Breast epithelium (tissue), 4 donors: ENCODE measurements at places on chromosomes 2 and 18.

DNA sequence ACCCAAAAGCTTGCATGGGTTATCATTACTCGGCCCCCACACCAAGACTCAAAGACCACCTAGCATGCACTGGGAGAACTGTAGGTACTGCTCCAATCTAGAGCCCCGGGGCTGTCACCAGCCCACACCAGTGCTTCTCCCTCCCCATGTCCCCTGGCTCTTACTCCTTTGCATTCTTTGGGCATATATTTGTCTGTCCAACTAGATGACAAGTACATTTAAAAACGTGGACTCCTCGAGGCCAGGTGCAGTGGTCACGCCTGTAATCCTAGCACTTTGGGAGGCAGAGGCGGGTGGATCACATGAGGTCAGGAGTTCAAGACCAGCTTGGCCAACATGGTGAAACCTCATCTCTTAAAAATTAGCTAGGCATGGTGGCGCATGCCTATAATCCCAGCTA is 7.8 kb downstream of the AFG3L2 start:
- DNase-seq = no peak

GRCh38 chr2:214076527-214076926 is 334.3 kb upstream of the VWC2L start:
- no peak for DNase-seq

- no peak for DNase-seq
These were observed 1379.1 kb upstream of the CDH2 start for GRCh38 chr18:29556070-29556469.

GRCh38 chr2:109448207-109448606 is 165.6 kb downstream of the SEPTIN10 start:
- no peak for DNase-seq

GRCh38 chr18:65811307-65811706 is 60.5 kb downstream of the CDH7 start:
- no peak for DNase-seq

DNA sequence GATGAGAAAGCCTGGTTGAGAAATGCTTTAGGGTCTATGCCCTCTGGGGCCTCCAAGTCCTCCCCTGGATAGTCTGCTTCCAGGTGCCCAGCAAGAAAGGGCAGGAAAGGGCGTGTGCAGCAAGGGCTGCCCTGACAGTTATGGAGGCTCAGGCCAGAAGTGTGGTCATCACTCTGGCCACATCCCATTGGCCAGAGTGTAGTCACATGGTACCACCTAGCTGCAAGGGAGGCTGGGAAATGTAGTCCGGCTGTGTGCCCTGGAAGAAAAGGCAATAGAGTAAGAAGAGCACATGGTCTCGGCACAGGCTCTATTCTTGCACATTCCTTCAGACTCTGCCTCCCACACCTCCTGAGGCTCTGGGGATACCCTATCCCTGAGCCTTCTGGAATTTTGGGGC is 35.7 kb downstream of the ODC1 start:
- no peak for DNase-seq

DNA sequence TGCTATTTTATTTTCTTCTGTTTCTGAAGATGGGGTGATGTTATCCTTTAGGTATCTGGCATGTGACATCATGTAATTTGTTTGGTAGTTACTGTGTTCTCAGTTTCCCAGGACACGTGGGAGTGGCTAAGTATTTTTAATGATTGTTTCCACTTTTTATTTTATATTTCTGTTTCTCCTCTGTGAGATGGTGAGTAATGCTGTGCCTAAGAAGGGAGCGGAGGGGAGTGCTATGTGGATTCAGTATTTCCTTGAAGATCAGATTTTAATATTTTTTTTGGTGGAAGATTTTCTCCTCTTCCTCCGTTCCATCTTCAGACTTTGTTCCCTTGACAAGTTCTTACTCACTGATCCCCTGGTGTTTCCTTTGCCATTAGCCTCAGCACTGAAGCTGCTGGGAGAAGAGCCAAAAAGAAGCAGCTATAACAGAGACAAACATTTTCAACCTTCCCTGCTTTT is 180.0 kb upstream of the MMADHC start:
- no peak for DNase-seq

GRCh38 chr2:234401426-234401825 is 95.5 kb downstream of the ARL4C start:
- no peak for DNase-seq

DNA sequence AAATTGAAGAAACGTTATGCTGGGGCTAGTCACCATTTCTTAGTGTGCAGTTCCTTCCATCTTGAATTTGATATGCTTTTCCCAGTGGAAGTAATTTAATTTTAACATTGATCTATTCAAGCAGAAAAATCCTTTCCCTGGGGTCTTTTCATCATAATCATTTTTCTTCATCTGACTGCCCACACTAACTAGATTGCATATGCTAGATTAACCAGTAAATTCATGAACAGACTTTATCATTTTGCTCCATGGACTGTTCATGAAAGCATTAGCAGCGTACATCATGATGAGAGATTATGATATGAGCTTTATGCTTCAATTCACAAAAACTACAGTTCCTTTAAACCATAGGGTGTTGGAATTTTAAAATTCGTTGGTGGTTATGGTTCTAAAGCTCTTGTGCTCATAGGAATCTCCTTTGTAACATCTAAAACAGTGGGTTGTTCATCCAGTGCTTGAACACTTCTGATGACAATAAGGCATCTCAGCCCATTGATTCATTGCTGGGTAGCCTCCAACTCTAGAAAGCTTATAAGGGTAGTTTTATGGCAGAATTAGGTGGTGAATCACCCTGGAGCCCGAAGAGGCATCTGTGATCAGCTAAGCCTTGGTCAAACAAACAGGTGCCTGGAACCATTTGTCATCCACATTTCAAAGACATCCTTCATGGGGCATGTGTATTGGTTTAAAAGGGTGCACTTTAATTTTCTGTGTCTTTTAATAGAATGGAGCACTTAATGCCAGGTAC is 77.2 kb upstream of the NDUFV2 start:
- DNase-seq = no peak

DNA sequence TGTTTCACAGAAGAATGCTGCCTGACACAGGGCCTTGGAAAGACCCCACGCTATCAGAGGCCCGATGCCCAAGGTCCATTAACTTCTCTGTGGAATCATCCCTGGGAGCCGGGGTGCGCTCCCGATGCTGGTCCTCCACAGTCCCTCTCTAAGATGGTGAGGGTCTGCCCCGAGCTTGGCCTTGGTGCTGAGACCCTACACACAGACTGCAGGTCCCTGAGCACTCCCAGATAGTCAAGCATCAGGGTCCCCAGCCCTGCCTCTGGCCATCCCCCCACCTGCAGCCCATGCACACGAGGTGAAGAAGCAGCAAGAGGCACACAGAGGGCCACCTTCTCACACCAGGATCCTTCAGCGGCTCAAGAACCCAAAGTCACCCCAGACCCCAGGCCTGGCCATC is 263.3 kb downstream of the MYCN start:
- no peak for DNase-seq

DNA sequence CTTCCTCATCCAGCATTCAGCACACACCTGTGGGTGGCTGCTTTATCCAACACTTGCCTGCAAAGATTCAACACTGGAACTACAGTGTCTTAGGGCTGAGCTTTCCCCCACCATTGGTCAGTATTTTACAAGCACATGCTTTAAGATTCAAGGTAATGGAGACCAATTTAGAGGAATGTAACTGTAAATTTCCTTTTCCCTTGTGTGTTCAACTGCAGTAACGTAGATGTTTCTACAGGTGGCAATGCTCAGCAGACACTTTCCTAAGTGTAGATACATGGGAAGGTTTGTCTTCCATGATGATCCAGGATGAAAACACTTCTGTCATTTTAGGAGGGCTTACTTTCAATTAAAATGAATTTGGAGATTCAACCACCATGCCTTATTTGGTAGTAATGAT is 143.6 kb upstream of the PXDN start:
- no peak for DNase-seq

DNA sequence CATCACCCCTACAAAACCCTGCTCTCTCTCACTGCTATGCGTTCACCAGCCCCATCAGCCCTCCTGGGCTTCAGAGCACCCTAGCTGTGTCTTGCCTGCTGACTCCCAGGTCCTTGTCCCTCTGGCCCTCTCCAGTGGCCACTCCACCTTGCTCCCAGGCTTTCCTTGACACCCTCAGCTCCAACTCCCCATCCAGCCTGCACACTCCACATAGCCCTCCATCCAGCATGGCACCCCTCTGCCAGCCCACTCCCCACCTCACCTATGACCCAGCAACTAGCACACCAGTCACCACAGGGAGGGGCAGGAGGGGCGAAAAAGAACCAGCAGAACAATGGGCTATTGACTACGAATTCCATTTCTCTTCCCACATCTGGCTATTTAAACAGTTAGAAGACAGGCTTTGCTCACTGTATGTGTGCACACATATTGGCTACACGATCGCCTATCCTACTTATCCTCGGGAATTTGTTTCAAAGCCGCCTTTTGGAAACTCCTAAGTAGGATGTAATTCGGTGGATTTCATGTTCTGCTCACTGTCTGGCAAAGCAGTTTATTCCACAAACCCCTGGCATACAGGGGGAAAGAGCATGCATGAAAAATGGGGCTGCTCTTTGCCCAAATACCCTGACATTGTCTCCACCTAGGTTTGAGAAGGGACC is 195.3 kb downstream of the SMAD2 start:
- DNase-seq = no peak

GRCh38 chr18:30545393-30545792 is 497.1 kb downstream of the DSC3 start:
- no peak for DNase-seq

DNA sequence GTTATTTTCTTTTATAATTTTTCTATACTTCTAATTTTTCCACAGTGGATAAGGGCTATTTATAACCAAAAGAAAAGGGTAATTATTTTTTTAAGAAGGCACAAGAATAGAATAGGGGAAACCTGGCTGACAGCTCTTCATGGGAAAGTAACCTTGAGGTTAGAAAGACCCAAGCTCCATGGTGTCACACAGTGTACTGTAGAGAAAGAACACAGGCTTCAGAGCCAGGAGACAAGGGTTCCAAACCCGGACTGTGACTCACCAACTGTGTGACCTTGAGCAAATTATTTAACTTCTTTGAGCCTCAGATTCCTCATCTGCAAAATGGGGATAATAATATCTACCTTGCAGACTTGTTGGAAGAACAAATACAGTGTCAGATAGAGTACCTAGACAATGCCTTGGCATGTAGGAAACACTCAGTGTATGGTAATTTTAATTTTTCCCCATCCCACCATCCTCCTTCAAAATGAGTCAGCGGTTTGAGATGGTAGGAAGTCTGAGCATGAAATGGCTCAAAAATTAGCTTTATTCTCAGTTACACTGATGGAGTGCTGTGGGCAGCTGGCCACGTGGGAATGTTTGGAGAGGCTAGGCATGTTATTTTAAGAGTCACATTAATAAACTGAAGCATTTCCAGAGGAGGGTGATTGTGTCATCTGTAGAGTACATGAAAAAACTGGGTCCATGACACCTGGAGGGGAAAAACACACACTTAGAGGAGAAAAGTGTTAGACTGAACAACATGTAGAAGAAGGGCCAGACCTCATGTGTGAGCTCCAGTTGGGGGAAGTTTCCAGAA is 36.7 kb downstream of the TMEM37 start:
- DNase-seq = no peak

DNA sequence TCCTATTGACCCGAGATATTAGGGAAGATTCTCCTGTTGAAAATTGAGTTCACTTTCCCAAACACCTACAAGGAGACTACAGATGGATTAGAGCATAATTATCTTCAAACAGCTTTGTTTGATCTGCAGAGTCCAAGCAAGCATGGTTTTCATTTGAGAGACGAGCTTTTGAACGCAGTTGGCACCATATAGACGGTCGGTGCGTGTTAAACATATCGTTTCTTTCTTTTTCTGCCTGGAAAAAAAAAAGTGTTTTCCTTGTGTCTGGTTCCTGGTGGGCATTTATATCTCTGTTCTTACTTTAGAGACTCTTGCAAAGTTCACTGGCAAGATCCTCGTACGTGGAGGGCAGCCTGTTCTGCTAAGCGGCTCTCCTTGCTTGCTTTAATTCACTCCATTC is 248.9 kb downstream of the TMEM182 start:
- DNase-seq = no peak

- no peak for DNase-seq
These were observed 43.0 kb upstream of the GPR39 start for GRCh38 chr2:132373391-132374135.

DNA sequence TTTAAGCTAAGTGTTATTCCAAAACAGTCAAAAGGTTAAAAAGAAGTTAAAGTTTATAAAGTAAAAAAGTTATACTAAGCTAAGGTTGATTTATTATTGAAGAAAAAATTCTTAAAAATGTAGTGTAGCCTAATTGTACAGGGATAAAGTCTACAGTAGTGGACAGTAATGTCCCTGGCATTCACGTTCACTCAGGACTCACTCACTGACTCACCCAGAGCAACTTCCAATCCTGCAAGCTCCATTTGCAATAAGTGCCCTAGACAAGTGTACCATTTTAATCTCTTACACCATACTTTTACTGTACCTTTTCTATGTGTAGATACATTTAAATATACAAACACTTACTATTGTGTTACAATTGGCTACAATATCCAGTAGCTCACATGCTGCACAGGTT is 86.1 kb downstream of the CACNB4 start:
- DNase-seq = no peak

GRCh38 chr2:150617351-150617978 is 130.0 kb upstream of the RND3 start:
- no peak for DNase-seq

DNA sequence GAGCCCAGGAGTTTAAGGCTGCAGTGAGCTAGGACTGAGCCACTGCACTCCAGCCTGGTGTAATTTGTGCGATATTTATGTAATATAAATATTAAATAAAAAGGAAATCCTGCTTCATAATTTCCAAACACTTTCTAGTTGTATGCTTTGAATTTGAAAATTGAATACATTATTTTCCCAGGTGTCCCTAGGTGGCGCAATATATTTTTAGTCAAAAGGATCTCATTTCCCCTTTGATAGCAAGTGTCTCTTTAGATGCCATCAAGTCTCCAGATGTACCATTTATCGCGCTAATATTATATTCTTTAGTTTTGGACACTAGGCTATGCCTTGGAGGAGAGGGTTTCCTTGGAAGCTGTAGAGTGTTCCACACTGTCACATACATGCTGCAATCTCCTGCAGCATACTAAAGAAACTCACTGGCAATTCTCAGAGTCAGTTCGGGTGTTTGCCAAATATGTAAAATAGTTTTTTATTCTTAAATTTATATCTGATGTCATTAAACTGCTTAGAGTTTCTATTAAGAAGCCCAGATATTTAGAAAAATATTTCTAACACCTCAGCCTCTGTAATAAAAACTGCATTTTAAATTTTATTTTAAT is 5.6 kb upstream of the WDR7 start:
- no peak for DNase-seq

GRCh38 chr2:8595811-8596600 is 85.8 kb upstream of the ID2 start:
- no peak for DNase-seq

GRCh38 chr2:111689941-111690340 is 194.1 kb downstream of the ANAPC1 start:
- no peak for DNase-seq

DNA sequence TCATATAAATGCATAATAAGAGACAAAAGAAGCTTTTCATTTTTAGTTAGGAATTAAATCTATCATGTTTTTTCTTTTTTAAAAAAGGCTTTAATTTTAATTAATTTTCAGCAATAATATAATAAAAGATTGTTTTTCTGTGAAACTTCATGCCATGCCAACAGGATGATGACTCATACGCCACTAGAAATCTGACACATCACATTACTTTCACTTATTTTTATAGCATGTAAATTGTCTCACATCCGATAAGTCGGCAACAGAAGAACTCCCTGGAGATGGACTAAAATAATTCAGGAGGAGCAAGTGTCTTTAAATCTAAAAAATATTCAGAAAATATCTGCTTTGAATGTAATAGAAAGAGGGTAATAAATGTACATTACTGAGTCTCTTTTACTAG is 1024.2 kb upstream of the ACVR2A start:
- DNase-seq = no peak
